ENCODE measurements at places on chromosomes 13 and 19.

GRCh38 chr13:85976242-85976641, 177.0 kb upstream of the SLITRK6 start:
- no peak for DNase-seq

GRCh38 chr13:91520952-91521351, 122.5 kb downstream of the GPC5 start:
- DNase-seq, result no peak

GRCh38 chr13:96844195-96844594, 150.1 kb downstream of the OXGR1 start:
- no peak for DNase-seq

DNA sequence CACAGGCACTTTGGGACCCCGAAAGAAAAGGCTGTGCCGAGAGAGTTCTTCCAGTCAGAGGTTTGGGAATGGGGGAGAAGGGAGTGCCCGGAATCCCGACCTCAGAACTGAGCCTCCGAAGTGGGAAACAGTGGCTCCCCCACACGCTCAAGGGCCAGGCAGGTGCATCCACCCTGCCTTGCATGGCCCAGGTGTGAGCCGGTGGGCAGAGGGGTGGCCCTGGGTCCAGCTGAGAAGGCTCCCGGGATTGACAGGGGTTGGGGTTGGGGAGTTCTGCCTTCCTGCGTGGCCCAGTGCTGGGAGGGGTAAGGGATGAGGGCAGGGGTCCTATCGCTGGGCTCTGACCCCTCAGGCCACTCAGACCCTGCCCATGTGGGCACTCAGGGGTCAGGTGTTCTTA, 163.5 kb upstream of the TUBA3C start:
- no peak for DNase-seq

DNA sequence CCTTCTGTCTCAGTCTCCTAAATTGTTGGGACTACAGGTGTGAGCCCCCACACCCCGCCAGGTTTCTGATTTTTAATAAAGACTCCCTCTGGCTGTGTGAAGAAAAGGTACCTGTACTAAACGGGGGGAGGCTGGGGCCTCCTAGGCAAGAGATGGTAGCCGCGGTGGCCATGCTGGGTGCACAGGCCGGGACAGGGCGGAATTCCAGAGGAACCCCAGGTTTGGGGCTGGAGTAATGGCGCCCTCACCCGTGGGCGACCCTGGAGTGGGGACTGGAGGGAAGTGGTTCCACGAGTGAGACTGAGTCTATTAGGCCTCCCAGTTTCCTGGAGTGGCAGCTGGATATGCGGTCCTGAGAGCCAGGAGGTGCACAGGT, 1.6 kb upstream of the CBARP start:
- no peak for DNase-seq

GRCh38 chr13:49869519-49869918, 66.6 kb downstream of the SPRYD7 start:
- DNase-seq, result no peak

- no peak for DNase-seq
These were observed 442 bp upstream of the FGF14 start for GRCh38 chr13:102402290-102402689.

GRCh38 chr13:89518289-89519077, 1829.0 kb upstream of the MIR17HG start:
- no peak for DNase-seq

- no peak for DNase-seq
These were observed 19.0 kb downstream of the CHST8 start for GRCh38 chr19:33640773-33641172.

- DNase-seq, result peak; percentile 64
These were observed 8.1 kb downstream of the TIMM29 start for GRCh38 chr19:10936661-10937084.

DNA sequence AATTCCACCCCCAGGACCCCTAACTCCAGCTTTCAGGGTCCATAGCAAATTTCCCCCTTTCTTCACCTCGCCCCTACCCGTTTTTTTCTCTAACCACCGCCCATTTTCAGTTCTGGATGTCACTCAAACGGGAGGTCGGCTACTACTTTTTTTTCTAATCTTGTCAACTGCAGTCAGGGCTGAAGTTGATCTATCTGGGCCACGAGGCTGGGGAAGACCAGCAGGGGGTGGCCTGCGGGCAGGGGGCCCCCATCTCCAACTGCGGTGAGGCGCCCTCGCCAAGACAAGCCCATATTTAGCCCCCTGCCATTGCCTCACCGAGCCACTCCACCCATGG, 748 bp downstream of the LHFPL6 start:
- DNase-seq, result no peak

DNA sequence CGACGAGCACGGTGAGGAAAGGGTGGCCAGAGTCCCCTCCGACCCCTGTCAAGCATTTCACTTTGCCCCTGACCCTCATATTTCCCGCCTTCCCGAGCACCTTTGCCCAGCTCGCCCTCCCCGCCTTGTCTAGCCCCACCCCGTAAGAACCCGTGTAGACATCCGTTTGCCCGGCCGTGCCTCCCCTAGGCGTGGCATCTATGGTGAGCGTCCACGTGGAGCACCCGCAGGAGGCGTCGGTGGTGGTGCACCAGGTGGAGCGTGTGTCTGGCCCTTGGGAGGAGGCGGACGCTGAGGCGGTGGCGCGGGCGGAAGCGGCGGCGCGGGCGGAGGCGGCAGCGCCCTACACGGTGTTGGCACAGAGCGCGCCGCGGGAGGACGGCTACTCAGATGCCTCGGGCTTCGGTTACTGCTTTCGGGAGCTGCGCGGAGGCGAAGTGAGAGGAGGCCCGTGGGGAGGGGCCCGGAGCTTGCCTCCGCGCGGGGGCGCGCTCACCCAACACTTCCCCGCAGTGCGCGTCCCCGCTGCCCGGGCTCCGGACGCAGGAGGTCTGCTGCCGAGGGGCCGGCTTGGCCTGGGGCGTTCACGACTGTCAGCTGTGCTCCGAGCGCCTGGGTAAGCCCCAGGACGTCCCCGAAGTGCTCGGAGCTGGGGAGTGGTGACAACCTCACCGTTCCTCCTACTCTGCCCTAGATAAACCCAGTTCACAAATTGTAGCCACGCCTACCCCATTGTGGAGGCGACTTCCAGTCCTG, 4.2 kb downstream of the LTBP4 start:
- peak; percentile 86 for DNase-seq

GRCh38 chr19:2325281-2326046, 2.9 kb downstream of the LSM7 start:
- DNase-seq, result no peak

DNA sequence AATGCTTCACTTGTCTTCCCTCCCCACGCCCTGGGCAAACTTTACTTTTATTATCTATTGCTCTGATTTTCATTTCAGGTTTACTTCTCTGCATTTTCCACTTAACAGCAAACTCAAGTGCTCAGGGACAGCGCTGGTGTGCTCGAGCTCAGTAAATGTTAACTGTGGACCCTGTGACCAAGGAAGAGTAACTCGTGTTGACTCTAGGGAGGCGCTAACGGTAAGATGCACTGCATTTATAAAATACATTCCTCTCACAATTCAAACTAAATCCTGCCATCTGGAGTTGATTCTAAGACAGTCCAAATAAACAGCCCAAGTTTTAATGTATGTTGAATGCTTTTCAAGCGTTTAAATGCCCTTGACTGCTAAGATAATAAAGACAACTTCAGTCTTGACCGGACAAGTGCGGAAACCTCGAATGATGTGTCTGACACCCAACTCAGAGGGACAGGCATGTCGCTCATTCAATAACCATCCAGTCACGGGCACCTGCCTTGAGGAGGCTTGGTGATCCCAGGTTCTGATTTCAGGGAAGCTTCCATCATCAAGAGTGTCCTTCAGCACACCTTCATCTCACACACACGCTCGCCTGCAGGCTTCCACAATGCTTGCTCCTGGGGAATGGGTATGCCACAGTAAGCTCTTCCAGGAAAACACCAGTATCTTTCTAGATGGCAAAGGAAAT, 93.2 kb downstream of the STK24 start:
- no peak for DNase-seq

DNA sequence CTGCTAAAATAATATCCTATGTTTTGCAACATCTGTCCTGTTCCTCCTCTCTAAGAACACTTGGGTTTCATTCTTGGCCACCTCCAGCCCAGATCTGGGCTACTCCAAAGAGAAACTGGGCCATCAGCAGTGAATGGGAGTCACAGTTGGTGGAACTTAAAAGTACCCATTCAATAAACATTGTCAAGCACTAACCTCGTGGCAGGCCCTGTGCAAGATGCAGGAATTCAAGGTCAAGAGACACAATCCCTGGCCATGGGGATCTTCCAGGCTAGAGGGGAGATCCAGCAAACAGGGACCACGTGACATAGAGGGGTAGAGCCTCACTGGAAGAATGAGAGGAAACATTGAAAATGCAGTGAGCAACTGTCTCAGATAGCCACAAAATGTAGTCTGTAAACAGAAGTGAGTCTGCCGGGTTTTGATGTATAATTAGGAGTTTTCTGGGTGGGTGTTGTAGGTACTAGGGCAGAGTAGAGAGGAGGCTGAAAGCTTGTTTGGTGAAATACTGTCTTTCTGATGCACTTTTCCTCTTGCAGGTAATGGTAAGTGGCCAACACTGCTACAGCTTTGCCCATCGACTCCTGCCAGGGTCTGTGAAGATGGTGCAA, 14.8 kb upstream of the EID2 start:
- DNase-seq, result no peak

DNA sequence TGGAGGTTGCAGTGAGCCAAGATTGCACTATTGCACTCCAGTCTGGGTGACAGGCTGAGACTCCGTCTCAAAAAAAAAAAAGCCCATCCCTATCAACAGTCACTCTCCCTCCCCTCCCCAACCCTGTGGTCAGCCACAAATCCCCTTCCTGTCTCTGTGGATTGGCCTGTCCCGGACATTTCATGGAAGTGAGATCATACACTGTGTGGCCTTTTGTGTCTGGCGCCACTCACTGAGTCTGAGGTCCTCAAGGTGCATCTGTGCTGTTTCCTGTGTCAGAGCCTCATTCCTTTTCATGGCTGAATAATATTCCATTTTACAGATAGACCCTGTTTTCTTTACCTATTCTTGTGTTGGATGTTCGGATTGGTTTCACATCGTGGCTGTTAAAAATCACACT, 149.5 kb downstream of the PTPRS start:
- no peak for DNase-seq

DNA sequence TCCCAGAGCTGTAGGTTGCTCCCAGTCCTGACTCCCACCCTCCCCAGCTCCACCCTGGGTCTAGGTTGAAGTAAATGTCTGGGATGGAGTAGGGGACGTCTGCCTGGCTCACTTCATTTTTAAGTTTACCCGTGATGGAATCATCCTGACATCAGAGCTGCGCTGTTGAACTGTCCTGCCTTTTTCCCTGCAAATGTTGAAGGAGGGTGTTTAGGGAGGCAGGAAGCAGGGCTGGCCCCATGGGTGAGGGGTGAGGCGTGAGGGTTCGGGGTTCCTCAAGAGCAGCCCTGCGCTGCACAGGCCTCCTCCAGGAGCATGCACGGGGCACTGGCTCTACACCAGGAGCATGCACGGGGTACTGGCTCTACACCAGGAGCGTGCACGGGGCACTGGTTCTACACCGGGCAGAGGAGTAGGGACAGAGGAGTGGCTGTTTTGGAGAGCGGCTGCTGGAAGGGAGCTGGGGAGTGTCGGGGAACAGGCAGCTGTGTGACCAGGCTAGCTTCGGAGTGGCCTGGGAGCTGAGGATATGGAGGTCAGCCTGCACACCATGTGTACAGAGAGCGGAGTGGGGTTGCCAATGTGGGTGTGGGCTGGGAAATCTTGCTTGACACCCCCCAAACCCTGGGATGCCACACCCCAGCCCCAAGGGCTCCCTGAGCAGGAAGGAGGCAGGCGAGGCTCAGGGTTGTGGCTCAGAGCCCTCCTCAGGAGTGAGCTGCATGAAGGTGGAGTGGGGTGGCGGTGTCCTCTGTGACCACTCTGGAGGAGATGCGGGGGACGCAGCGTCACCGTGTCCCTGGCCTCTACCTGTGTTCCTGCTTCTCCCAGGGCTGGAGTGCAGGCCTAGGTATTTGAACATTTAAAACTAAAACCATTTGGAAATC, 63.3 kb downstream of the GPR12 start:
- no peak for DNase-seq

GRCh38 chr19:15905026-15905425, 7.2 kb upstream of the CYP4F2 start:
- DNase-seq, result no peak

DNA sequence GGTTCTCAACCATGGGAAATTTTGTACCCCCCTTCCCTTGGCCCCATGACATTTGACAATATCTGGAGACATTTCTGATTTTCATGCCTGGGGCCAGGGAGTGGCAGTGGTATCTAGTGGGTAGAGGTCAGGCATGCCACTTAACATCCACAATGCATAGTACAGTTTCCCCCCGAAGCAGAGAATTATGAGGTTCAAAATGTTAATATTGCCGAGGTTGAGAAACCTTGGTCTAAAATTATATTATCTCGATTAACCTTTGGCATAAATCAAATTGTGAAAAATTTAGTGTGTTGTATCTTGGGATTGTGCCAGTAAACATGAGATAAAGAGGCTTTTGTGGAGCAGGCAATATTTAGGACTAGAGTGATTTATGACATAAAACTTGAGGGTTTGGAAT, 147.9 kb downstream of the LMO7 start:
- DNase-seq, result no peak

GRCh38 chr13:51902776-51903175, 41.0 kb downstream of the CCDC70 start:
- DNase-seq, result no peak

DNA sequence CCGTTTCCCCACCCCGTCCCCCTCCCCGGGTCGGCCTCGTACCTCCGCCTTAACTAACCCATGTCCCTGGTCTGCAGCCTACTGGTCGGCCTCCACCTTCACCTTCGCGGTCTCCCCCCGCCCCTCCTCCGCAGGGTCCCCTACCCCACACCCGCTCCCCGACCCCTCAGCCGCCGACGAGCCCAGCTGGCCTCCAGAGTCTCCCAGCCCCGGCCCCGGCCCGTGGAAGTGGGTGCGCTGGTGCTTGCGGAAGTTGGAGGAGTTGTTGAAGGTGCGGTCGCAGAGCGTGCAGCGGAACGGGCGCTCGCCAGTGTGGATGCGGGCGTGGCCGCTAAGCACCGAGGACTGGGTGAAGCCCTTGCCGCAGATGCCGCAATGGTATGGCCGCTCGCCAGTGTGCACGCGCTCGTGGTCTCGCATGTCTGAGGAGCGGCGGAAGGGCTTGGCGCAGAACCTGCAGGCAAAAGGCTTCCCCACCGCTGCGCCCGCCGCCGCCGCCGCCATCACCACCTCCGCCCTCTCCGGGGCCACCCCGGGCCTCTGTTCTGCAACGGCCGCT, 2.6 kb downstream of the ZNF784 start:
- DNase-seq, result no peak

- no peak for DNase-seq
These were observed 246.1 kb downstream of the UQCRFS1 start for GRCh38 chr19:28966737-28967399.

GRCh38 chr13:48866249-48866648, 109.5 kb upstream of the FNDC3A start:
- no peak for DNase-seq

DNA sequence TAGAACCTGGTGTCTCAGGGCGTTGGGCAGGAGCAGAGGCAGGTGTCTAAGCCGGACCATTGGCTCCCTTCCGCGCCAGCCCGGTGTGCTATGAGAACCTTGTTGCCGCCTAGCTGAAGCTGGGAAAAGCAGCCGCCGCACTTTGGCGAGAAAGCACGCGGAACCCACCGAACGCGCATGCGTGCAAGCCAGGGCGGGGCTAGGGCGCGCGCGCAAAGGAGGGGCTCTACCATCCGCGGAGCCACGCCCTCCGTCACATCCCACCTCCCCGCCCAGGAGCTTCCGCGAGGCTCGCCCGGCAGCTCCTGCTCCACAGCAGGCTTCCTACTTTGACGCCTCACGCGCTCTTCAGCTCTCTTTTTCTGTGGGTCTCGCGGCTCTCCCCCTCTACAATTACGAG, 51.3 kb downstream of the WDR87 start:
- no peak for DNase-seq
